EH (cell line): ENCODE measurements at places on chromosomes 3 and 15.

- no peak for DNase-seq
These were observed 45.9 kb upstream of the RASA2 start for GRCh38 chr3:141440942-141441341.

GRCh38 chr3:138657508-138657907, 48.9 kb downstream of the FAIM start:
- DNase-seq, result no peak

DNA sequence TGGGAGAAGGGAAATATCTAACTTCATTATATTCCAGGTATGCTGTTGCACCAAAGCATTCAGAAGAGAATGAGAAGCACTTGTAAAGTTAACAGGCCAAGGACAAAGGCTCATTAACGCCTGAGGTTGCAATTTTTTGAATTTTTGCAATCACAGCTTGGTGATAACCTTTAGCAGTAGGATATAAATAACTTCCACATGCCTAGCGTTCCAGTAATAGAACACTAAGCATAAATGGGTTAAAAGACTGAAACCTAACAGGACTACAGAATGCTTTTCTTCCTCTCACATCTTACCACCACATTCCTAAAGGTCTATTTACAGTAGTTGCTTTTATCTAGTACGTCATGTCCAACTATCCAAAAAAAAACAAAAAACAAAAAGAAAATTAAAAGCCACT, 57.4 kb upstream of the IMPG2 start:
- DNase-seq, result peak; percentile 9

- peak; percentile 34 for DNase-seq
These were observed 63.7 kb downstream of the MAGI1 start for GRCh38 chr3:65975032-65975431.

GRCh38 chr15:42045211-42045615, 24.4 kb upstream of the PLA2G4E start:
- DNase-seq, result no peak

- peak; percentile 91 for DNase-seq
These were observed 99.0 kb upstream of the LIPC start for GRCh38 chr15:58332676-58333400.

DNA sequence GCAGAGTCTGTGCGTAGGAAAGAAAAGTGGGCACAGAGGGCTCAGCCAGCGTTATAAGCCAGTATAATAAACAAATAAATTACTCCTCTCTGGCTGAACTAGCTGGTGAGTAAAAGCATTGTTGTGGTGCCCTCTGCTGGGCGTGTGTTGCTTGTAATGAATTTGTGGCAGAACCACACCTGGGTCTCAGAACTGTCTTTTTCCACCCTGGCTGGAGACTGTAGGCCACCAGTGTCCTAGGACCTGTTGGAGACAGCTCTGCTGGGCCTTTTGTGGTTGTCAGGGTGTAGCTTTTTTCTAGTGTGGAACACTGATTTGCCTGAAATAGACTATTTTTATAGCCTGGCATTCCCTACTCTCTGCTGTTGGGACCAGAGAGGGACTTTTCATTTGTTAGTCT, 130.5 kb upstream of the EIF1B start:
- peak; percentile 73 for DNase-seq

- no peak for DNase-seq
These were observed 7.8 kb downstream of the PLA2G4E start for GRCh38 chr15:42012928-42013482.

DNA sequence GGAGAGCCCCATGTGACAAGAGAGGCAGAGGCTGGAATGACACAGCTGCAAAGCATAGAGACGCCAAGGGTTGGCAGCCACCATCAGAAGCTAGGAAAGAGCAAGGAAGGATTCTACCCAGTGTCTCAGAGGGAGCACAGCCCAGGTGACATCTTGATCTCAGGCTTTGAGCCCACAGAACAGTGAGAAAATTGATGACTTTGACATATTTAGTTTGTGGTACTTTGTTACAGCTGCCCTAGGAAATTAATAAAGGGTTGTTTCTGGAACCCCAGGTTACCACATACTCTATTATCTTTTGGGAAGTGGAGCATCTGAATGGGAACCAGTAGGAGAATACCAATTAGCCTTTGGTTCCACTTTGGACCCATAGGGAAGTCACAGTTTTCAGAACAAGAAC, 231.7 kb downstream of the ZNF621 start:
- DNase-seq, result no peak

GRCh38 chr15:82044373-82045178, 1.2 kb downstream of the MEX3B start:
- peak; percentile 85 for DNase-seq

GRCh38 chr3:158217992-158218391, 108.1 kb downstream of the RSRC1 start:
- no peak for DNase-seq

- peak; percentile 56 for DNase-seq
These were observed 28.2 kb downstream of the C3orf62 start for GRCh38 chr3:49248840-49249227.

DNA sequence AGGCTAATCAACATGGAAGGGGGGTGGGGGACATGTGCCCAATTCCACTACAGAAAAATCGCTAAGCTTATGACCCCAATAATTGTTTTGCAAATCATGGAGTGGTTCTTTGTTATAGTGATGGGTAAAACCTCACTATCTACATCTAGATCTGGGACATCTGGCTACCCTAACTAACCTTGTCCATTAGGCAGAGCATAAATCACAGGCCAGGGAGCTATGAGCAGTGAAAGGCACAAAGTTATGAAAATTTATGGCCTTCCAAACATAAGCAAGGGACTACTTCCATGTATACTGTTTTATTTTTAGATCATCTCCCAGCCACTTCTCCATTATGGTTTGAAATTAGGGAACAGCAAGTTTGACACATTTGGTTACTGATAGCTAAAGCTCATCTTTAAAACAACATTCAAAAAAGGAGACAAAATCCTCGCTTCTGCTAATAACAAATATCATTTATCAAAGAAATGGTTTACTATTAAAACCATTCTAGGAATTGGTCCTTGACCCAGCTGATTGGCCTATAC, 78.3 kb downstream of the RSL24D1 start:
- no peak for DNase-seq

DNA sequence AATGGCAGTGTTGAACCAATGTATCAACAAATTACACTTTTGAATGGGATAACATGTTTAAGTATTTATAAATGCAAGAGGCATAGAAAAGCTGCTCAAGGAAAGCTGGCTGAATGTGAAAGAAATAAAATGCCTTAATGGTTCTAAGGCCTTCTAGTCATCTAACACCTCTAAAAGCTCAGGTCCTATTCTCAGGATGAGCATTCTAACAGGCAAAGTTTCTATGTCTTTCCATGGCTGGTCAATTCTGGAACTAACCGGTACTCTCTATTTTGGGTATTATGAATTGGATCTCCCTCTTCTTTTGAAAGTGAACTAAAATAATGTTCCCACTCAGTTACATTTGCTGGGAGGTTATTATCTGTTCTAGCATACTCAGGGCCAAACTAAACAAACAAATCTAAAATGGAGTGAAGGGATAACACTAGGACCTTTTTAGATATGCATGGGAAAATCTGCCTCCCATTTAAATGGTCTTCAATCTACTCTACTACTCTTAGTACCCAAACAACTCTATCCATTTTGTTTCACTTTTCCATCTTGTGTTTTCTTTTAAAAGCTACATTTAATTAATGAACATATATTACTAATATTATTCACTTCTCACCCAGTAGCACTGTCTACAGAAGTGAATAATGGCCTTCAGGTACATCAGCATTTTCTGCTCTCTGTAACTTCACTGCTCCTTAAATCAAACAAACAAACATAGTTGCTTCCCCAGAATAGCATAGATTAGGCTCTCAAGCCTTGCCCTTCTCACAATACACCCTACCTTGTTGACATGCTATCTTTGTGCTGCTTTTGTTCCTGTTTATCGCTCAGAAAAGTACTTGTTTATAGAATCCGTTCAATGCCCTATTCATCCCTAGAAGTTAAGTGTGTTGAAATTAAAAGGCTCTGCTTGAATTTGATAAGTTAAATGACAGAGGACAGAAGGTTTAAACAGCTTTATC, 46.4 kb downstream of the CBLB start:
- no peak for DNase-seq

DNA sequence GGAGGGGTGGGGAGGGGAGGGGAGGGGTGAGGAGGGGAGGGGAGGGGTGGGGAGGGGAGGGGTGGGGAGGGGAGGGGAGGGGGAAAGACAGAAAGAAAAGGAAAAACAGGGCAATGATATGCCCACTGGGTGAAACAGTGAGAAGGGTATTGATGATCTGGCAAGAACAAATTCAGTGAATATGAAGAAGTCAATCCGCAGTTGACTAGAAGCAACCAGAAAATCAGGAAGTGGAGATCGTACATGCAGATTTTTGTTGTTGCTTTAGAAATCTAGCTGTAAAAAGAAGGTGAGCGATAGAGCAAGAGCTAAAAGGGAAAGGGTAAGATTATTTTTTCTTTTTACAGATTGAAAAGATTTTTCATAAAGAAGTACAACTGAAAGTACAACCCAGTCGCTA, 47.6 kb upstream of the ARF4 start:
- no peak for DNase-seq

GRCh38 chr3:127555108-127555507, 35.4 kb downstream of the TPRA1 start:
- no peak for DNase-seq
